ENCODE measurements at places on chromosomes 6 and 20. TPM values are rescaled to one million over a fixed set of nuclear protein-coding genes. Genes with fewer than 3 reads are reported as not detected.

PCK1 gene
- total RNA-seq, result not detected

MAS1 gene
- not detected for total RNA-seq

ZDHHC14 gene
- 3.5 TPM for total RNA-seq

BHLHE23 gene
- total RNA-seq, result not detected

SLC22A1 gene
- total RNA-seq, result 0.80 TPM

EYA4 gene
- 0.34 TPM for total RNA-seq

FOXQ1 gene
- 41.3 TPM for total RNA-seq

EGFL8 gene
- total RNA-seq, result 27.9 TPM

MLIP gene
- not detected for total RNA-seq

HLA-DMB gene
- 1.8 TPM for total RNA-seq

COL11A2 gene
- total RNA-seq, result 1.4 TPM

LCA5 gene
- total RNA-seq, result 5.2 TPM

NKX2-2 gene
- 1.4 TPM for total RNA-seq

GRCh38 chr20:38317422-38317821 lies 13.5 kb downstream of the BPI start:
- DNase-seq, result no peak

GRCh38 chr20:58714923-58715351 lies 22.3 kb downstream of the NPEPL1 start:
- DNase-seq, result peak; percentile 41

DNA sequence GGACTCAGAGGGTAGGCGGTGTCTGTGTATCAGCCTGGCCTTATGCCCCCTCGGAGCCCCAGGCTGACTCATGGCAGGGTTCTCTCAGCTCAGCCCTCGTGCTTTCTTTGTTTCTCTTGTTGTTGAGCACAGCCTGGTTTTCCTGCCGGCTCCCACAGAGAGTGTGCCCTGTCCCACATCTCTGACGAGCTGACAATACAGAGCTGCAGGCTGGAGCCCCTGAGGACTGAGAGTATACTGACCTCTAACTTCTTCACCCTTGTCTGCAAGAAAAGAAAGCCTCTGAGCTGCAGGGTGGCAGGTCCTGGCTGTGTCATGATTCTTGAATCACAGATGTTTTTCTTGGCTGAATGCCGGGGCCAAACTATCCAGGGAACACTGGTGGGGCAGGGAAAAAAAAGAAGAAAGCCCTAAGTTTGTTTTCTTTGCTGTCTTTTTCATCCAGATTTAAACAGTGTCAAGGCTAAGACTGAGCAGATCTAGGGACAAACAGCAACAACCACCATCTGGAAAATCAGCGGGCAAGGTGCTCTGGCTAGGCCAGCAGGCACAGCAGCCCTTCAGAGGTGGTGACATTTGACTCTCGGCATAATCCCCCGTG lies 63.3 kb upstream of the ZNF133 start:
- DNase-seq, result peak; percentile 77

DNA sequence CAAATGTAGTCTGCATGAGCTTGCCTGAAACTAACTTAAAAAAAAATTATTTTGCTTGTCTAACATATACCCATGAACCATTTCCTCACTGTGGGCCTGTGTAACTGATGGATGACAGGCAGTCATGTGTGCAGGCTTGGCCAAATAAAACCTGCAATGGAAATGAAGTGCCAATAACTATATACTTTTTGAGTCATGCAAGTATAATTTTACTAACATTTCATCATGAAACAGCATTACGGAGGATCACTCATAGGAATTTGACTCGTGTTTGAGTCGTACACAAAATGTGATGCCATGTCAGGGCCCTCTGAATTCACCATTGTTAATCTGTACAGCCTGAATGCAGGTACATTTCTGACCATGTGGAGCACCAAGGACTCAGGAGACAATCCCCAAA lies 46.6 kb downstream of the HDDC2 start:
- no peak for DNase-seq

- DNase-seq, result no peak
These were observed 18.7 kb downstream of the KCNQ5 start for GRCh38 chr6:72640615-72640930.

DNA sequence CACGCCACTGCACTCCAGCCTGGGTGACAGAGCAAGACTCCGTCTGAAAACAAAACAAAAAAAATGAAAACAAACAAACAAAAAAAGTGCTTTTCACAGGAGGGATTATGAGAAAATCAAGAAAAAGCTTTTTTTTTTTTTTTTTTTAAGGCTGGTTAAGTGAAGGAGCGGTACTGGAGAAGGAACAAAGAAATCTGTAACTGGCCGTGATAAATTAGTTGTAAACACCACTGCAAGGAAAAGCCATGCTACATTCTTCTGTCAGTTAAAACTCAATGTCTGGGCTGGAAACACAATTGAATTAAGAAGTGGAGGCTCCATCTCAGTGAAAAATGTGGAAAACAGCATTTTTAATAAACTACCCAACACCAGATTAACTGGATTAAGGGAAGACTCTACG lies 6.3 kb upstream of the GMPR start:
- no peak for DNase-seq

GRCh38 chr6:41100871-41101287 lies 28.1 kb downstream of the NFYA start:
- peak; percentile 97 for DNase-seq

- DNase-seq, result no peak
These were observed 609.9 kb upstream of the MAP3K7 start for GRCh38 chr6:91196729-91197128.

- no peak for DNase-seq
These were observed 267.4 kb upstream of the THEMIS start for GRCh38 chr6:128168244-128168643.

DNA sequence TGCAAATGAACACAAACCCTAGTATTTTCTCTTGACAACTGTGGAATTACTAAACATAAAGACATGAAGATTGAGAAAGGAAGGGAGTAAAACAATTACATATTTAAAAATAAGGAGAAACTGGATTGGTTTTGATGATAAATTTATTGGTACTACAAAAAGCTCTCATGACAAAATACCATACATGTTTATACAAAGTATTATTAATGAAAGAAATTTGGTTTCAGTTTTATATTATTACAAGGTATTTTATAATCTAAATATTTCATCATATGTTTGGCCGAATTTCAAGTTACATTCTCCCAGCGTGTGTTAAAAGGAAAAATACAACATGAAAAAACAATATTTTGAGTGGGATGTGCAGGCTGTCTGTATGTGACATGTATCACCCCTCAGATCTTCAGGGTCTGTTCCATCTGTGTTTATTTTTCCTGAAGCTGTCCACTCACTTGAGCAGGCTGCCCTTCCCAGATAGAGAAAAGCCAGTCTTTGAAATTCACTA lies 568.4 kb downstream of the NKAIN2 start:
- DNase-seq, result no peak

DNA sequence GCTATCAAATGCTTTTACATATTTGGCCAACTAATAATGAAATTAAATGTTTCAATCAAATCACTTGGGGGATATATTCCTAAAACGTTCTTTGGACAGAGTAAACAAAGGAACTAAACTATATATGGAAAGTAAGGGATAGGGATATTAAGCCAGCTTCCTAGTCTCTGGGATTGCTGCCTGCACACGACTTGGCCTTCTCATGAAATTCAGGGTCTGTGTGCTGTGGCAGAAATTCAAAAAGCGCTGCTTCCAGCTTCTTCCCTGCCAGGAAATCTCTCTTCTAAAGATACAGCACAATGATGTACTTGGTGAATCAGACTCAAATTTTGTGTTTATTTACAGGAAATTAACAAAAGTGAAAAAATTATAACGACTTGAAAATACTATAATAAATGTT lies 206.3 kb upstream of the RAB32 start:
- DNase-seq, result no peak

DNA sequence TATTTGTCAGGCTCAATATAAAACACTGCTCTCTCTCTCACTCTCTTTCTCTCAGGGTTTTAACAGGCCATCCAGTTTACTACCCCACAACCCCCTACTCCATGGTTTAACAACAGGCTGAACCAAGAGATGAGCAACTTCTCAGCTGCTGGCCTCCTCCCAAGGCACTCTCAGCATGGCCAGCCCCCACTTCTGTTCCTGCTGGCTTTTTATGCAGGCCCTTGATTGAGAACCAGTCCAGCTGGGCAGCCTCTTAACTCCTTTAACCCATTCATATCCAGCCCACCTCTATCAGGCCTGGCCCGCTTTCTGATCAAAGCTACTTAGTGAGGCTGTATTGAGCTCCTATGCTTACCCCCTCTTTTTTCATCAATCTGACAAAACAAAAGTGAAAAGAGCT lies 346.8 kb upstream of the POU3F2 start:
- peak; percentile 73 for DNase-seq

DNA sequence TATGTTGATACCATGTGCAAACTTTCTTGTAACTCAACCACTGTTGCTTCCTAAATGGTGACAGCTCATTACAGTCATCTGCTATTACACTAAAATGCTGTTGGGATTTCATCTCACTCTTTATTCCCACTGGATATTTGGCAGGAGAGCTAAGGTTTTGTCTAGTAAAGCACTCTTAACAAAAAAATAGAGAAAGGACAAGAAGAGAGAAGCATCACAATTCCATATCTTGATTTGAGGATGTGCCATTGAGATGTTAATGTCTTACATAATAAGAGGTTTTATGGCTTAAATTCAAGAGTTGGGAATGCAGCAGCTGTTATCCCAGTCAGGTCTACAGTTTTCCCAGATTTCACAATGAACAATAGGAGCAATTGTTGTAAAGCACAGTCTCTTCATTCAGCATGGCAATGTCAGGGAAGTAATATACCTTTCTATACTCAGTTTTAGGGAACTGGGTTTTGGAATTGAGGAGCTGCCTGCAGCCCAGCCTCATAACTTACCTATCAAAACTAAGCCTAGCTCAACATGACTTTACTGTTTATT lies 134.9 kb downstream of the ISM1 start:
- DNase-seq, result no peak

- DNase-seq, result no peak
These were observed 283.7 kb upstream of the MAP3K7 start for GRCh38 chr6:90870561-90870960.

GRCh38 chr6:389622-390021 lies 1.9 kb upstream of the IRF4 start:
- DNase-seq, result peak; percentile 4

DNA sequence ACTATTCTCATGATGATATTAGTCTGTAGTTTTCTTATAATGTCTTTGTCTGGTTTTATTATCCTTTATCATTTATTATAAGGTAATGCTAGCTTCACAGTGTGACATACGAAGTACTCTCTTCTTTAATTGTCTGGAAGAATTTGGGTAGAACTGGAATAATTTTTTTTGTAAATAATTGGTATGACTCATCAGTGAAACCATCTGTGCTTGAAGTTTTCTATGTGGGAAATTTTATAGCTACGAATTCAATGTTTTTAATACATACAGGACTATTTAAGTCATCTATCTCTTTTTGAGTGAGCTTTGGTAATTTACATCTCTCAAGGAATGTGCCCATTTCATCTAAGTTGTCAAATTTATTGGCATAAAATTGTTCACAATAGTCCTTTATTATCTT lies 86.3 kb downstream of the SOD2 start:
- no peak for DNase-seq

DNA sequence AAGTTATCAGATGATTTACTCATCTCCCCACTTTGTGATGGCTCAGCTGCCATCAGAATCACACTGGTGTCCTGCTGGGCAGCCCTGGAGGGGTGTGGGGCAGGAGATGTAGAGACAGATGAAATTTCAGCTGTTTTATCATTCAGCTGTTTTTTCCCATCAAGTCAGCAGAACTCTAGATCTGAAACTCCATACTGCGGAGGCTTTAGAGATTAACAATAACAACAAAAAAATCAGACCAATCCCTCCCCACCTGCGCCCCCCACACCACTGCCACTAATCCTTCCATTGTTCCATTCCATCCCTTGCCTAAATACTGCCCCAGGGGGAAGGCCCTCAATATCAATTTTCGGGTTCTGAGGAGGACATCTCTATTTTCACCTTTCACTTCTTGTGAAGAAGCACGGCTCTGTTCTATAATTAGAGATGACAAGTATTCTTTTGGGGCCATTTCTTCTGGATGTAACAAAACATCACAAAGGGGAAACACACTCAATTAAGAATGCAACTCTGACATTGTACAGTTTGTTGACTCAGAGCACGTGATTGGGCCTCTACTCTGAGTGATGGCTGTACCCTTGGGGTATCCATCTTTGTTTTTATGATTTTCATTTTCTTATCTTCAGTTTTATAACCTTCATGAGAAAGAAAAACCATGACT lies 396.3 kb downstream of the ZFAND3 start:
- no peak for DNase-seq

DNA sequence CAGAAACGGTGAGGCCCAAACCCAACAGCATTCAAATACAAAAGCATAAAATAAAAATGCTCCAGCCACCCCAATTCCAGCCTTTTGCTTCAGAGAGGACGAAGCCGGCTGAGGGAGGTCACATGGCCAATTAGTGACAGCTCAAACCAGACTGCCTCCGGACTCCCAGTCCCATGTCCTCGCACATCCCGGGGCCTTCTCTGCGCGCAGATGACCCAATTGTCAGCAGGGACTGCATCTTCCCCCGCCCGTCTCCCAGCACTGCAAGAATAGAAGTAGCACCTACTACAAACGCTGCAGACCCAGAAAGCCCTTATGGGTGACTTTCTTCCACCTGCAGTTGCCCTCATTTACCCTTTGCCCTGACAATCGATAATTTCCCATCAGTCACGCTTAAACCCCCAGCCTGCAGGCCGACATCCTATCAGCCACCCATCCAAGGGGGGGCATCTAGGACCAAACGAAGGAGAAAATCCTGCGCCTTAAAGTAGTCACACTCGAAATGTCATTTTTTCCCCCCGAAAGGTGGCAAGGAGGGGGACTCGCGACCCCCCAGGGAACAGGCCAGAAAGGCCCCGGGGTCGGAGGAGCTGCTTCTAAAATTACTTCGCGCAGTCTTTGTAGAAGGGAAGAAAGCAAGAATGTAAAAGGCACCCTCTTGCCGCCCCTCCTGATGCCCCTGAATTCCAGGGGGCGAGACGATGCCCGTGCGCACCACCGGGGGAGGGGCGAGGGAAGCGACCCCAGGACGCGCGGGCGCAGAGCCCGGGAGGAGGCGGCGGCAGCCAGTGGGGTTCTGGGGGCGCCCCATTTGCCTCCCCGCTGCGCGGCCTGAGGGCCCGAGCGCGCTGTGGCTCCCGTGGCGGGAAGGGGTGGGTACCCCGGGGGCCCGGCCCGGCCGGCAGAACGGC lies 792 bp downstream of the SLC23A2 start:
- DNase-seq, result peak; percentile 76

- no peak for DNase-seq
These were observed 60.4 kb downstream of the TMEM200A start for GRCh38 chr6:130426066-130426721.
